ENCODE measurements at places on chromosomes 5 and 9. TPM values are rescaled to one million over a fixed set of nuclear protein-coding genes. Genes with fewer than 3 reads are reported as not detected.
A peak's percentile ranks its signal among the peaks of the same experiment; 100 is the strongest.

- DNase-seq: peak; percentile 89
Measured at GRCh38 chr9:137034709-137035506, 3.0 kb upstream of the FUT7 start.

GRCh38 chr9:19992556-19992955, 203.7 kb upstream of the SLC24A2 start:
- DNase-seq: no peak

- no peak for DNase-seq
Measured at GRCh38 chr5:3230254-3230653, 365.4 kb upstream of the IRX1 start.

DNA sequence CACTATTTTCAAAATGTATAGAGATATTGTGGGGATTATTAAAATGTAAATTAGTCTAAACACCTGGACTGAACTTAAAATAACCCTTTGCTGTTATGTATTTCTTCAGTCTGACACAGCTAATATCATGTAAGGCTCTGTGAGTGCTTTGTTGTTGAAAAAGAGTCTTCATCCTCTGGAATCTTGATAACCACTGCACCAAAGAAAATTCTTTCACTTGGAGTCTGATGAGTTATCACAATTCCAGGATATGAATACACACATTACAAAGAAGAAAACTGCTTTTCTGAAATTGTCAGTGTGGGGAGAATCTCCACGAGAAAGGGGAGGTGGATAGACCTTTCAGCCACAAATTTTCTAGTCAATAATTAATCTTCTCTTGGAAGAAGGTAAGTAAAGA, 42.3 kb upstream of the TARS1 start:
- DNase-seq: no peak

DNA sequence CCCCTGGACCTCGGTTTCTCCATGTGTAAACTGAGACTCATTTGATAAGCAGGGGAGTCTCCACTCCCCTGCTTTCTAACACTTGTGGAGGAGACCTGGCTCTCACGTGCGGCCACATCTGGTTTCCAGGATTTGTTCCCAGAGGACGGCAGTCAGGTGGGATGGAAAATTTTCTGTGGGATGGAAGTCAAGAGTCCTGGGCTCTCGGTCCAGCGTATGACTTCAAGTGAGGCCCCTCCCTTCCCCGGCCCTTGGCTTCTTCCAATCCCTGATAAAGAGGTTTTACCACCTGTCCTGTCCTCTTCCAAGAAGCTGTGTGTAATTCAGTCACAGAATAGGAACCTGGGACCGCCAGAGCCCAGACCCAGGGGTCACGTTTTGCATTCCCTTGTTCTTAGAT, 35.0 kb downstream of the TMOD1 start:
- DNase-seq: no peak

DNA sequence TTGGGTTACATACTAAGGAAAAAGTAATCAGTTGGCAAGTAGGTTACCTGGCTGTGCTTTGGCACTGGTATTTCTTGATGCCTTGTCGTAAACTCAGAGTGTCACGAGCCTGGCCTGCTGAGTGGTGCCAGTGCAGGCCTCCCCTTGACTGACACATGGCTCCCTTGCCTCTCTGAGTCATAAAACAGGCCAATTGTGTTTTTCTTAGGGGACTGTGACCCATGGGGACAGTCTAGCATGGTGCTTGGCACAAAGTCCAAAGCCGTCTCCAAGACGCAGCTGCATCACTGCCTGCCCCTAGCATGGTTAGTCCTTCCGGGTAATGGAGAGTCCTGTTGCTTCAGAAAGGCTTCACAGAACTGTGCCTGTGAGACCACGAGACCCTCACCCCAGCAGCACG, 132.5 kb downstream of the MVB12B start:
- no peak for DNase-seq

GRCh38 chr5:35622974-35623373, 5.3 kb downstream of the SPEF2 start:
- no peak for DNase-seq

DNA sequence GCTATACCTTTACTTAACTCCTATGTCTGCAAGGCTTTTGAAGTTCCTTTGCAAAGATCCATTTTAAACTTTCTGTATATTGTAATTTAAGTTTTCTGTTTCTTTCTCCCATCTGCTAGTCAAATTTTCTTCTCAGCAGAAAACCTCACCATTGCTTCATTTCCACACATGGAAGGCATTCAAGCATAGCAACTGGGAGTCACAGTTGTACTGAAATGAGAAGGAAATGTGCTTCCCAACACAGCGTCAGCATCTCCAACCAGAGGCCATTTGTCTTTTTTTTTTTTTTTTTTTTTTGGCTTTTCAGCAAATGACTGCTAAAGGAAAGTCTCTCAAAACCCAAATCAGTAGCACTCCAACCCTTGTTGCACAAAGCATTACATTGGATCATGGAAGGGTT, 92.5 kb downstream of the RAB3C start:
- no peak for DNase-seq

DNA sequence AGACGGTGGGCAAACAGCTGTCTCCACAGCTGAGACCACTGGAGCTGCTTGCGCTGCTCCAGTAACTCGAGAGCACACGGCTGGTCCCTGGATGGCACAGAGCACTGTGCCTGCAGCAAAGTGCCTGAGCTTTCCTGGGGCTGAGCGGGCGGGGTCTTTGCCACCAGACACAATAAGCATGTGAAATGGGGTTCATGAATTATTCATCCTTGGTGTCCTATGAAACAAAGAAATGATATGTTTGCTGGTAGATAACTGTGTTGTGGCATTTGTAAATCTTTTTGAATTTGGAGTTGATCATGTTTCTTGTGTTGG, 151.7 kb upstream of the MPDZ start:
- DNase-seq: no peak

GRCh38 chr5:69509212-69509611, 16.6 kb downstream of the OCLN start:
- no peak for DNase-seq

DNA sequence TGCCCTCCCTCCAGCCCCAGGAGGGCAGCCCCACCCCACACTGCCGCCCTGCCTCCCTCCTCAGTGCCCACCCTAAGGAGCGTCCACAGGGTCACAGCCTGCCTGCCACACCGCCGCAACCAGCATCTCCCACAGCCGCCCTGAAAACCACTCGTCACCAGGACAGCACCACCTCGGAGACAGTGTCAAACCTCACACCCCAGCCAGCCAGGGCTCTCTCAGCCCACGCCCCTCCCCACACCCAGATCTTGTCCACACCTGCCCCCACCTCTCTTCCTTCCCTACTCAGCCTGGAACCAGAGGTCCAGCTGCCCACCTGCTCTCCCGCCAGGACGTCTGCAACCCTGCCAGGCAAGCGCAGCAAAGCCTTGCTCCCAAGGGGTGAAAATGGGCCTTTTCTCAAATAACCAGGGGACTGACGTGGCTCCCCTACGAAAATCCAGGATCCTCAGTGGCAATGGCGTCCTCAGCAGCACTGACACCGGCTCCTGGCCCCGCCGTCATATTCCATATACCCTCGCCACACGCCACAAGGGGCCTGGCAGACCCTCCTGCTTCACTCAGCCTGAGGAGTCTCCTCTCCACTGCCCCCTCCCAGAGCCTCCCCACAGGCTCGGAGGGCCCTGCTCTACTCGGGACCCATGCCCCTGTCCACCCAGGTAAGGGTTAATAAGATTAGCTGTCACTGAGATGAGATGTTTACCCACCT, 71.0 kb upstream of the ADAMTS2 start:
- DNase-seq: no peak

- DNase-seq: no peak
Measured at GRCh38 chr5:129454461-129454860, 5.6 kb upstream of the ADAMTS19 start.

- no peak for DNase-seq
Measured at GRCh38 chr5:126192226-126192625, 231.0 kb upstream of the GRAMD2B start.

DNA sequence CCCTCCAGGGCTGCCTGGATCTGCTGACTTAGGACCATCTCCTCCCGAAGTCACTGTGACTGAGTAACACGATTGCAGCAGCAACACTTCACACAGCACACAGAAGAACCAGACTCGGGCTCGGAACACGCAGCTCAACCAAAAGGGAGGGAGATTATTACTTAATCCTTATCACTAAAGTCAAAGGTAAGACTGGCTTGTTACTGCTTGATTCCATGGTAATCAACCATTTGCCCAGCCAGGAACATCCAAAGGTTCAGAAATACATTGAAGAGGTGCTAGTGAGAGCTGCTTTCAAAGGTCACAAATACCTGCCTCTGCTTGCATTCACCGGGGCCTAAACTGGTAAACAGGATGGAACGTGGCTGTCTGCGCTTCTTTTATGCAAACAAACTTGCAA, 7.7 kb downstream of the FBP1 start:
- DNase-seq: no peak

GRCh38 chr5:103211576-103212561, 46.7 kb upstream of the MACIR start:
- no peak for DNase-seq

DNA sequence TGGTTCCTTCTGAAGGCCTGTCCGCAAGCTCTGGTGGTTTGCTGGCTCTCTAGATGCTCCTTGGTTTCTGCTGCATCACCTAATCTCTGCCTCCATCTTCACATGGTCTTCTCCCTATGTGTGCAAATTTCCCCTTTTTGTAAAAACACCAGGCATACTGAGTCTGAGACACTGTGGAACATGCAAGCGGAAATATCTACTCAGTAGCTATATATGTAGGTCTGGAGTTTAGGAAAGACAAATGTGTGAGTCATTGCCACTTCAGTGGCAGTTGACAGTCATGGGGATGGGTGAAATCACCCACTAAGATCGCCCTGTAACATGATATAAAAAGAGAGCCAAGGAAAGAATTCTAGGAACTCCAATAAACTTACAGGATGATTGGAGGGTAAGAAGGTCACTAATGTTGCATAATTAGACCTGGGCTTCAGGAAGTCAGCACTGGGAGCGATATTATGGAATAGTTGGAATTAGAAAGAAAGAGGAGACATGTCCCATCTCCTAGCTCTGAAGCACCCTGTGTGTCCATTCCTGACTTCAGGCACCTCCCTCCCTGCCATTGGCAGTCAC, 22.7 kb upstream of the UBLCP1 start:
- DNase-seq: no peak

- DNase-seq: peak; percentile 86
Measured at GRCh38 chr9:71647094-71647591, 121.2 kb downstream of the CEMIP2 start.

DNA sequence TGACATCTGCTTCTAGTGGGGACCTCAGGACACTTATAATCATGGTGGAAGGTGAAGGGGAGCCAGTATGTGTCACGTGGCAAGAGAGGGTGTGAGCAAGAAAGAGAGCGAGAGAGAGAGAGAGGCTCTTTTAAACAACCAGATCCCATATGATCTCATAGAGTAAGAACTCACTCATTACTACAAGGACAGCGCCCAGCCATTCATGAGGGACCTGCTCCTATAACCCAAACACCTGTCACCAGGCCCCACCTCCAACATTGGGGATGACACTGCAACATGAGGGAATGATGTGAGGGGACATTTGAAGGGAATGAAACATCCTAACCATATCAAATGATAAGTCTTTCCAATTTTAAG, 427.5 kb downstream of the EFNA5 start:
- DNase-seq: no peak

DNA sequence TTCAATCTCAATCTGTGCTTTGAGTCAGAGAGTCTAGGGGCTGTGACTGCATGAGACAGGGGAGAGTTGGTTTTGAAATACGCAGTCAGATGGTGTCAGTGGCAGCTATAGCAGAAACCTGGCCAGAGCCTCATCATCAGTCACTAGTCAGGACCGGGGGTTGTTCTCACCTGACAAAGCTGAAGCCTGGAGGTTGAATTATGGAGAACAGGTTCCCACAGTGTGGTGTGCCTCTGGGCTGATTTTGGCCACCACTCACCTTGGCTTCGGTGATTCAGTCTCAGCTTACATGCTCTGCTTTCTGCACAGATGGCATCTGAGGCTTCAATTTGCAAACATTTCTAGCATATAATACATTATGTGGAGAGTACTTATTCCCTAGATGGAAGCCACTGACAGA, 387.3 kb downstream of the YTHDC2 start:
- no peak for DNase-seq

GRCh38 chr5:4703931-4704458, 436.1 kb upstream of the ADAMTS16 start:
- DNase-seq: no peak

- no peak for DNase-seq
Measured at GRCh38 chr5:142794537-142794936, 24.4 kb downstream of the ARHGAP26 start.

DNA sequence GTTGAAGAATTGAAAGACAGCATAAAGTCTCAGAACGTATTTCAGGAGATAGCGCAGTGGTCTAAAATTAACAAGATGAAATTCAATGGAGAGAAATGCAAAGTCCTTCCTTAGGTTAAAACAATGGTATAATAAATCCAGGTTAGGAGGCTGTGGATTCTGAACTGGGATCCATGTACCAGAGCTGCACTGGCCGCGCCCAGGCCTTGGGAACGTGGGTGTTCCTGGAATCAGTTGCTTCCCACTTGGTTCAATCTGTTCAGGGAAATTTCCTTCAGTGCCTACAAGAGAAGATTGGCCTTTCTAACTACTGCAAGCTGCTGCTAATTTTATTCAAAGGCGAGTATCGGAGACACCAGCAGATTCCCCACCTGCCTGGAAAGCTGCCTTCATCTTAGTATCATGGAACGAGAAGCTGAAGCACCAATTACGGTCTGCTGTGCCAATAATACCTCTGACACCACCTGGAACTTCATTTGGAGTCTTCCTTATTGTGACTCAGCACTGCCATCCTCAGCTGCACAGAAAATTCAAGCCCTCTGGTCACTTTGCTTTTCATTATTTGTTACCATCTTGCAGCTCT, 14.3 kb upstream of the CTNND2 start:
- DNase-seq: no peak

- DNase-seq: no peak
Measured at GRCh38 chr5:117893211-117893610, 1095.1 kb downstream of the DTWD2 start.

DNA sequence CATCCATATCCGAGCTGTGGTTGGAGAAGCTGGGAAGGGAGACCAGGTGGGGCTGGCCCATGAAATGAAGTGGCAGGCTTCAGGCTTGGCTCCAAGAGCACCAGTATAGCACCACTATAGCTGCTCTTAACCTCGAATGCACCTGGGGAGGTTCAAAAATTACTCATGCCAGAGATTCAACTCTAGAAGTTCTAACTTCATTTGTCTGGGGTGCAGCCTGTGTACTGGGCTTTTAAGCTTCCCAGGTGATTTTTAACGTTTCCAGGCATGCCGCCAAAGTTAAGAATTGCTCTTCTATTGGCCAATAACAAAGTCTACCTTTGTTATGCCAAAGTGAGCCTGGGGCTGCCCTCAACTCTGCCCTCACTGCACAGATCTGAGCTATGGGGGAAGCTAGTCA, 458 bp downstream of the PRSS3 start:
- no peak for DNase-seq

- no peak for DNase-seq
Measured at GRCh38 chr9:34956648-34957047, 1.4 kb upstream of the PHF24 start.

GRCh38 chr5:72559866-72560766, 52.9 kb upstream of the ZNF366 start:
- DNase-seq: no peak

GRCh38 chr5:11640158-11640873, 263.9 kb downstream of the CTNND2 start:
- no peak for DNase-seq

GRCh38 chr5:57663466-57663865, 180.9 kb upstream of the ACTBL2 start:
- no peak for DNase-seq

SPRY4 gene
- total RNA-seq: 9.7 TPM

CCNI2 gene
- total RNA-seq: 0.08 TPM

All from Right ventricle myocardium superior (tissue), 1 donor.